ENCODE measurements at places on chromosomes 5 and 9. TPM values are rescaled to one million over a fixed set of nuclear protein-coding genes. Genes with fewer than 3 reads are reported as not detected.

DNA sequence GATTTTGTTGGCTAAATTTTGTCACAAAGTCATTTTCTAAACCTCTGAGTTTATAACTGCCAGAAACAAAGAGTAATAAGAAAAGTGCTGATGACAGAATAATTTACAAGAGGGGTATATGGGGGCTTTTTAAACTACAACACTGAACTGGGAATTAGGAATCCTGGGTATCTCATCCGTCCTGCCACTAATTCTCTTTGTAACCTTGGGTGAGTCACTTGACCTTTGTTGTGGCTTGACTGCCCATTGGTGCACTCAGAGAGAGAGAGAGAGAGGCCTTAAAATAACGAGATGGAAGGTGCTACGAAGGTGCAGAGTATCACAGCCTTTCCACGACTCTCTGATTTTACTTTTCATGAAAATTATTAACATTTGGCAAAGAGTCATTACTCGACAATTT is 130.3 kb upstream of the CNTLN start:
- DNase-seq = no peak

GRCh38 chr5:30781643-30782042 is 411.8 kb upstream of the CDH6 start:
- no peak for DNase-seq

- DNase-seq = no peak
These were observed 80.1 kb upstream of the ALDH1B1 start for GRCh38 chr9:38312406-38312805.

GRCh38 chr5:142000704-142001484 is 11.9 kb downstream of the GNPDA1 start:
- DNase-seq = no peak

DNA sequence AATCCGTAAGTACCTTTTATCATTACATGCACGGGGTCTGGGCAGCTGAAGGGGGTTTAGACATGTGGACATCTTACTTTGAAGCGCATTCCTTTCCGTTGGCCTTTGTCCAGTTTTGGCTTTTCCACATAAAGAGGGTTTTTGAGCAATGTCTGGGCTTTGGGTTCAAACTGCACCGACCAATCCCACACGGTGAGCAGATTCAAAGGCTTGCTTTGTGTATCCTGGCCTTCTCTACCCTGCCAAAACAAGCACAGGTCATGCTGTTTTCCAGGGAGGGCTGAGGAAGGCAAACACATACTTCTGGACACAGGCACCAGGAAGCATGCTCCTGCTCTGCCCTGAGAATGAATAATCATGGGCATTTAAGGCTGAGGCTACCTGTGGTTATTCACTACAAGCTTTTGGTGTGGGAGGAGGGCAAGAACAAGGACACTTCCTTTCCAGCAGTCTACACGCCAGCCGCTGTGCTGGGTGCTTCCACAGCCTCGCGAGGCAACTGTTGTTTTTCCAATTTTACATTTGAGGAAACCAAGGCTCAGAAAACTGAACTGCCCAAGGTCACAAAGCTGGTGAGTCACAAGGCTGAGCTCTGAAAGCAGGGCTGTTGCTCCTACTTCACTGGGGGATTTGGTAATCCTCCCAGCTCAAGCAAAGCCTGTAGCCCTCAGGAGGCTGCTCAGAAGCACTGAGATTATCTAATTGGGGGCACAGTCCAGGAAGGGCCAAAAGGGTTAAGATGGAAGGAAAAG is 59.8 kb upstream of the GOLPH3 start:
- DNase-seq = no peak

GRCh38 chr5:67696446-67696845 is 499.8 kb upstream of the CD180 start:
- no peak for DNase-seq

GABRG2 gene
- total RNA-seq = 0.76 TPM

ADAM19 gene
- 20.8 TPM for total RNA-seq

GRCh38 chr9:38130724-38131123 is 61.7 kb upstream of the SHB start:
- no peak for DNase-seq

CD72 gene
- 4.0 TPM for total RNA-seq

GRCh38 chr5:143177263-143177983 is 226.1 kb downstream of the NR3C1 start:
- no peak for DNase-seq

GRCh38 chr9:122939601-122940000 is 1.2 kb upstream of the RABGAP1 start:
- DNase-seq = no peak

GRCh38 chr5:54580997-54581811 is 63.6 kb downstream of the SNX18 start:
- DNase-seq = no peak

Data from left lung (tissue), 14 donors.